ENCODE measurements at places on chromosomes 3 and 15.

- no peak for DNase-seq
These were observed 214.5 kb upstream of the HES1 start for GRCh38 chr3:193921465-193921864.

GRCh38 chr15:36831904-36832287 lies 252.5 kb downstream of the CDIN1 start:
- DNase-seq, result no peak

- no peak for DNase-seq
These were observed 4.2 kb downstream of the B3GALNT1 start for GRCh38 chr3:161100994-161101393.

DNA sequence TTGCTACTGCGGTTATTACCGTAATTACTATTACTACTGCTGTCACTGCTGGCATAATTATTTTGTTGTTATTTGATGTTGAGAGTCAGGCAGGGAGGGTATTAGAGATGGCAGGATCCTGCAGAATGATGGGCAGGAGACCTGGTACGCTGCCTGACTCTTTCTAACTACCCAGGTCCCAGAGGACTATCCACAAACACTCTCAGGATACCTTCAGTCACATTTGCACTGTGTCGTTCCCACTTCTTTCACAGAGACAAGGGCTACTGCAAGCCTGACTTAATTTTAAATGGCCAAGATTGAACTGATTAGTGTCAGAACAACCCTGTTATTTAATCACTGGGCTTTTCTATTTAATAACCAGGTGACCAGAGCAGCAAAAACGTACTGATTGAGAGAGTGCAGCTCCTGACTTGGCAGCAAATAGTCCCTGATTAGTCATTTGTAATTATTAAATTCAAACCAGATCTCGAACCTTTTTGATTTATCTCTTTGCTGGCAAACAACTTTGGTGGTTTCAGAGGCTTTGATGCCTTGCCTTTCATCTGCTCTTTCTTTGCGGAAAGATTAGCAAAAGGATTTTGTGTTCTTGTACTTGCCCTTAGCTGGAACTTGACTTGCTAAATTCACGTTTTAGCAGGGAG lies 88.8 kb upstream of the ARHGEF3 start:
- DNase-seq, result no peak

- DNase-seq, result no peak
These were observed 172.6 kb upstream of the WNT5A start for GRCh38 chr3:55659701-55660100.

DNA sequence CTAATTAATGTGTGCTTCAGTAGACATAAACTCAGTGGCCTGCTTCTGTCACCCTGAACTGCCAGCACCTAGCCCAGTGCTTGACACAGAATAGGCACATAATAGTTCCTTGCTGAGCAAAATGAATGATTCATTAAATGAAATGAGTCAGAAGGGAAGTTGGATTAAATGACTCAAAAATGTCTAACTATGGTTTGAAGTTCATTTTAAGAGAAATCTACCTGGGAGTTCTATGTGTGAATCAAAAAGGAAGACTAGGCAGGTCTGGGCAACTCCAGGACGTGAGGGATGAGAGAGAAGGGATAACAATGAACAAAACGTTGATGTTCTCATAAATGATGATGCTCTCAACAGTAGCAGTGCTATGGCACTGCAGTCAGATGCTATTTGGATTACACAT lies 175.0 kb downstream of the CFAP20DC start:
- no peak for DNase-seq

- no peak for DNase-seq
These were observed 17.6 kb upstream of the CEP152 start for GRCh38 chr15:48828471-48828870.

- no peak for DNase-seq
These were observed 32.3 kb downstream of the RNU5B-1 start for GRCh38 chr15:65336493-65337435.

DNA sequence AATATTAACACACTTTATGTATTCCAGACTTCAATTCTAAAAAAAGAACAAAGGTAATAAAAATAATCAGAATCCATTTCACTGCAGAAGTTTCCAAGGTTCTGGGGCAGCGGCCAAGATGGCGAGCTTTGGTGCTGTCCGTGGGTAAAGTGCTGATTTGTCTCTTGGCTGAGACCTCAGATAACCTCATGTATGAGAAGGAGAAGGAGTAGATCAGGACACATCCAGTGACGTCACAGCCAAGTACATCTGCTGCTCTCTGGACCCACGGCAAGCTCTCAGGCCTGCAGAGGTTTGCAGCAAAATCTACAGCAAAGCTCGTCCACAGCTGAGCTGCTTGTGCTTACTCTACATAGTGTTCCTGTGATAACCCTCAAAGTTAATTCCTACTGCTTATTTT lies 165.7 kb downstream of the MAGI1 start:
- no peak for DNase-seq

- no peak for DNase-seq
These were observed 120.1 kb upstream of the UBE2E1 start for GRCh38 chr3:23685541-23686258.

DNA sequence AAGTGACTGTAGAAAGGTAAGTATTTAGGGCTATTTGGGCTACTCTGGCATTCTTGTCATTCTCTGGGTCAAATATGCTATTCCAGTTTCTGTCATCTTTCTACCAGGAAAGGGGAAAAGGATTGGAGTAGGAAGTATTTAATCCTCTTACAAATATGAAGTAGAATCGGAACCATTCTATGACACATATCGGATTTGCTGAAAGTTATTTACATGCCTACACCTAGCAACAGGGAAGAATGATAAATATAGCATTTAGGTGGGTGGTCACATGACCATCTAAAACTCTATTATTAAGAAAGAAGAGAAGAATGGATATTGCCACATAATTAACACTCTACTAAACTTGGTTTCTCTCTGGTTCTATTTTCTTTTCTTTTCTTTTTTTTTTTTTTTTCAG lies 1353.1 kb downstream of the ZPLD1 start:
- DNase-seq, result no peak

DNA sequence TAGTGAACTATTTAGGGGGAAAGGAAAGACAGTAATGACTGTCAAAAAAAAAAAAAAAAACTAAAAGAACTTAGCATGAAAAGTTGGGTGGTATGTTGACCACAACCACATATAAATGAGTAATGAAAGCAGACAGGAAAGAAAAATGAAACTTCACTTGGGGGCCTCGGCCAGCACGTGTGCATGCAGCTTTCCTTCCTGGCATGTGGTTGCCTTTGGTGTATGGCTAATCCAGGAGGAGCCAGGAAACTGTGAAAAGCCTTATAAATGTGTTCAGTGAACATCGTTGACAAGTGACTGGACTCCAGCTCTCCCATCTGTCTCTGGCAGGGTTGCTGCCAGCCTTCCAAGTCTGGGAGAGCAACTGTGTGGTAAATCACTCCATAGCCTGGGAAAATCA lies 195.1 kb downstream of the DTWD1 start:
- peak; percentile 19 for DNase-seq

DNA sequence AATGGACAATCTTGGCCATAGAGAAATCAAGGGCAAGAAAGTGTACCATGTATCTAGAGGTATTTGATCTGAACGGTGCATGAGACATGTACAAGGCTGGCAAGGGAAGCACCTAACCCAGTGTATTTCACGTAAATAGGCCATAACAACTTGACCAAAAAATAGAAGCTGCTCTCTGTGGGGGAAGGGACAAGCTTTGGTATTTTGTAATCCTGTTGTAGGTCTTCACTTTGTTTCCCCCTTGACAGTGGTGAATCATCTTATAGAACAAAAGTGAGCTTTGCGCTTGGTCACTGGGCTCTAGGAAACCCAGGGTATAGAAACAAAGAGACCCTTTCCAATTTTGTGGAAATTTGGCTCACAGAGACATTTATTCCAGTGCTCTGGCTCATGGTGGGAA lies 21.0 kb downstream of the LARS2 start:
- no peak for DNase-seq

DNA sequence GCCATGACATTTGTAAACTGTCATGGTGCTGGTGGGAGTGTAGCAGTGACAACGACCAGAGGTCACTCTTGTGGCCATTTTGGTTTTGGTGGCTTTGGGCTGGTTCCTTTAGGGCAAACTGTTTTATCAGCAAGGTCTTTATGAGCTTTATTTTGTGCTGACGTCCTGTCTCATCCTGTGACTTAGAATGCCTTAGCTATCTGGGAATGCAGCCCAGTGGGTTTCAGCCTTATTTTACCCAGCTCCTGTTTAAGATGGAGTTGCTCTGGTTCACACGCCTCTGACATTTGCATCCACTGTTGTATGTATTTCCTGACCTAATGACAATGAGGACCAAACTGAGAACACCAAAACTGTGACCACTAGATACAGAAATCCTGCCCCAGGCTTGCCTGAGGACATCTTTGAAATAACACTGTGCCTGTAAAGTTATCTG lies 37.6 kb downstream of the RAB8B start:
- no peak for DNase-seq

DNA sequence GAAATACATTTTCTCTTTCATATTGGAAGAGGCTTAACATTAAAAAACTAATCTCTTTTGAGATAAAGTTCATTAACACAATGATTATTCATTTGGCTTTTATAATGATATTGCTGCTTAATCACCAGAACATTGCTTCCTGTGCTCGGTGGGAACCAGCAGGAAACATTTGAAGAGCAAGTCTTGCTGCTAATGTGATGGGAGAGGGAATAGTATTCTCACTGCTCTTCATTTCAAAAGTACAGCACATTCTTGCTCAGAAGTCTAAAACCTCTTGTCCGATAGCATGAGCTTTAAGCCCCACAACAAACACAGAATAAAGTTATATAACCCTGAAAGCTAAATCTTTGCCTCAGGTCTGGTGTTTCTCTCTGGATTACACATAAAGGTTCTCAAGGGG lies 190.8 kb upstream of the CNTN4 start:
- DNase-seq, result no peak

GRCh38 chr3:122030381-122031122 lies 8.5 kb upstream of the ILDR1 start:
- DNase-seq, result no peak

GRCh38 chr3:87390821-87391220 lies 114.4 kb upstream of the POU1F1 start:
- no peak for DNase-seq

- no peak for DNase-seq
These were observed 255.7 kb downstream of the CNTN6 start for GRCh38 chr3:1348547-1348946.

GRCh38 chr3:37737134-37737533 lies 124.5 kb upstream of the CTDSPL start:
- no peak for DNase-seq

DNA sequence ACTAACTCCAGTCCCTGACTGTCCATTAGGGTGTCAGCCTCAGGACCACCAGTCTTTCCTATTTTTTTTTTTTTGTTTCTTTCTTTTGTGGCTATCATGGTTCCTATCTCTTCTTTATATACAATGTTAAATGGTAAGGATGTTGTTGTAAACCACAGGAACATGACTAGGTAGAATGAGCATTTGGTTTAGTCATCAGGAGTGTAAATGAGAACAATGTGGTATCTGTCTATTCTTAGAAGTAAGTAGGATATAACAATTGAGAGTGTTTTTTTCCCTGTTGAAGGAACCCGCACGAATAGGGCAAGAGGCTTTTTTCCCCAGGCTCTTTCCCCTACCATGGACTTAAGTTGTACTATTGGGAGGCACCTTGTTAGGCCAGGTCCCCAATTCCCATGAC lies 880.3 kb upstream of the GBE1 start:
- no peak for DNase-seq

- no peak for DNase-seq
These were observed 142.0 kb upstream of the CBLB start for GRCh38 chr3:106010829-106011228.

DNA sequence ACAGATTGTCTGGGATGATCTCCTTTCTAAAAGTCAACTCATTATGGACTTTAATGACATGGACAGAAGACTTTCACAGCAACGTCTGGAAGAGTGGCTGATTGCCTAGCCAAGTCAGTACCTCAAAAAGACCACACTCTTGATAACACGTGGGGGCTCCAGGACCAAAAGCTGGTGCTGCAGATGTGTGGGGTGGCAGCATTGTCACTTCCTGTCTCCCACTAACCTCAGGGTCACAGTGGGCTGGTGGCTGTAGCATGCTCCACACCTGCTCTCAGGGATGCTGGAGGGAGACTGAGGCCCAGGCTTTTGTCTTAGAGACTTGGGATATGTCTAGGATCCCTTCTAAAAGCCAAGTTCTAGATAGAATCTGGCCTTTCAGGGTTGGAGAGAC lies 118.1 kb downstream of the APBA2 start:
- DNase-seq, result no peak

GRCh38 chr3:30500666-30501399 lies 105.6 kb upstream of the TGFBR2 start:
- peak; percentile 14 for DNase-seq

- no peak for DNase-seq
These were observed 115.0 kb downstream of the RAP2B start for GRCh38 chr3:153277029-153277428.

- no peak for DNase-seq
These were observed 2.3 kb downstream of the RASGRP1 start for GRCh38 chr15:38562278-38562677.

- DNase-seq, result no peak
These were observed 17.9 kb upstream of the CDCP1 start for GRCh38 chr3:45164056-45164455.

- no peak for DNase-seq
These were observed 69.6 kb downstream of the LMCD1 start for GRCh38 chr3:8571256-8571655.

DNA sequence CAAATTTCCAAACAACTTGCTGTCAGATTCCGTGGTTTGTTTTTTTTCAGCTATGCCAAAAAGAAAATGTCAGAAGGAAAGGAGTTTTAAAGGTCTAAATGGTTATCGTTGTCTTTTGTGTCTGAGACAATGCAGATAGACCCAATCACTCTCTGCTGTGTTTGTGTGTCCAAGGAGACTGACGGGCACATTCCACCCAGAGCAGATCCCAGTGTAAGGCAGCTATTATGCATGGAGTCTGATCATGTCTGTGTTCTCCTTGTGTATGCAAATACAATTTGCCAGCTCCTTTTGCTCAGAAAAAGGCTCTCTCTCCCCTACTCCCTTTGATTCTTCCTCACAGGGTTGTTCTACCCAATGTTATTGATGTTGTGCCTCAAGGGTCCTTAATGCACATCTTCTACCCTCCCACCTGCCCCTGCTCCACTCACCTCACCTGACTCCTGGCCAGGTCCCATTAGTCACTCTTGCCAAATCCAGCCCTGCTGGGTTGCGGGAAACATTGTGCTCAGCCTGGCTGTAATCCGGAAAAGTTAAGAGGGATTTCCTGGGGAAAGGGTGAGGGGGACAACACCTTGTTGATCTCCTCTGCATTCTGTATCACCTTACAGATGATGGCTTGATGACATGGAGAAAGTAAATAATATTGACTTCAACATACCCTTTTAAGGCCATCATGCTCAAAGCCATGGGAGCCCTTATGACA lies 61.0 kb downstream of the OTOL1 start:
- DNase-seq, result no peak

Data from GM19239 (cell line).